ENCODE measurements at places on chromosomes 13 and 19. TPM values are rescaled to one million over a fixed set of nuclear protein-coding genes. Genes with fewer than 3 reads are reported as not detected.

The KRTDAP gene
- total RNA-seq, result 0.87 TPM

The PNMA8A gene
- 22.6 TPM for total RNA-seq

The SIX5 gene
- 41.6 TPM for total RNA-seq

The ZNF580 gene
- 22.4 TPM for total RNA-seq

The HSD17B14 gene
- 11.6 TPM for total RNA-seq

The ZNF723 gene
- total RNA-seq, result not detected

The PDE4C gene
- 1.8 TPM for total RNA-seq

The PLIN4 gene
- total RNA-seq, result 1.1 TPM

The ZNF701 gene
- 23.7 TPM for total RNA-seq

The UNC13A gene
- 21.6 TPM for total RNA-seq

The NCAN gene
- 1.5 TPM for total RNA-seq

The ZNF208 gene
- total RNA-seq, result not detected

The ZNF677 gene
- total RNA-seq, result 39.3 TPM

The CYP2A6 gene
- total RNA-seq, result not detected

The DENND1C gene
- 2.4 TPM for total RNA-seq

The RNF113B gene
- not detected for total RNA-seq

The GIPR gene
- 0.61 TPM for total RNA-seq

The MKNK2 gene
- 153 TPM for total RNA-seq

The SMIM44 gene
- total RNA-seq, result not detected

The ALG5 gene
- total RNA-seq, result 23.3 TPM

The ALOX5AP gene
- not detected for total RNA-seq

Data from H9 (cell line).